ENCODE measurements at places on chromosomes 4 and X.

DNA sequence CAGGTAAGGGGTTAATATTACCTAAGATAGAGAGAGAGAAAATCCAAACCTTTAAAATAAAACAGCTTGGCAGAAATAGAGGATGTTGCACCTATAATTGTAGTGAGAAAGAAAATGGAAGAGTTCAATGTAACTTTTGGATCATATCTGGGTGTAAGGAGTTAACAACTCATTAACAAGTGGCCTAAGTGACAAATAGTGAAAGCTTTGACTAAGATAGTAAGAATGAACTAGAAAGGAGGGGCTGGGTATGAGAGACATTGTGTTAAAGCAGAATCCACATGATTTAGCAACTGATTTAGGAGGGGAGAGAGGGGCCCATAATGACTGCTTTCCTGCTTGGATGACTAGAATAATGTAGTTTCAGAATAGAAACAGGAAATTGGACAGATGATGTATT lies 761.0 kb downstream of the IL1RAPL1 start:
- no peak for DNase-seq

DNA sequence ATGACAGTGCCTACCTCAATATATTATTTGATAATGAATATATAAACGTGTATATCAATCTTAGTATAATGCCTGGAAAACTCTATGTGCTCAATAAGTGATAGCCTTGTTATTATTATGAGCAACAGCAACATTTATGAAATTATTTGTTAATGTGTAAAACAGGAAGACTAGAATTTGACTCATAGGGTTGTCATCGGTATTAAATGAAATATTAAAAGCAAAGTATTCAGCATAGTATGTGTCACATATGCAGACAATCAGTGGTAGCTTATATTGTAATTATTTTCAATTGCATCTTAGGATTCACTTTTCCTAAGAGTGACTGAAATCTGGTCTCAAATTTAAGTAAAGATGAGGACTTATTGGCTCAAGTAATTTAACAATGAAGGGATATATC lies 24.6 kb downstream of the SPANXD start:
- no peak for DNase-seq

DNA sequence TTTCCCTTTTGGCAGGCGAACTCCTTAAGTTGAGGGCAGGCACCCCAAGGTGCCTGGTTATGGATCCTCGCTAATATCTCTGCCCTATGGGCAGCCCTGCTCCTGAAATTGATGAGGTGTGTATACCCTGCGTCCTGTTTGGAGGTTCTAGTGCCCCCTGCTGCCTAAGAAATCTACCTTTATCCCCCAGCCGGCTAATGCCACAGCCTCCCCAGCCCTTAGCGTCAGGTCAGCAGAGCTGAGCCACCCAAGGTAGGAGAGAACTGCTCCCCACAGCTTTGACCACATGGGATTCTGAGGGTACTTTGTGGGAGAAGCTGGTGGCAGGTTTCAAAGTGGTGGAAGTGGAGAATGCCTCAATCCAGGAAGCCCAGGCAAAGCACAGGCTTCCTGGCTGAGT lies 50.8 kb downstream of the ANAPC4 start:
- no peak for DNase-seq

GRCh38 chr4:118112117-118113046 lies 78.1 kb downstream of the NDST3 start:
- no peak for DNase-seq

GRCh38 chr4:187577941-187578480 lies 417.6 kb upstream of the ZFP42 start:
- no peak for DNase-seq

DNA sequence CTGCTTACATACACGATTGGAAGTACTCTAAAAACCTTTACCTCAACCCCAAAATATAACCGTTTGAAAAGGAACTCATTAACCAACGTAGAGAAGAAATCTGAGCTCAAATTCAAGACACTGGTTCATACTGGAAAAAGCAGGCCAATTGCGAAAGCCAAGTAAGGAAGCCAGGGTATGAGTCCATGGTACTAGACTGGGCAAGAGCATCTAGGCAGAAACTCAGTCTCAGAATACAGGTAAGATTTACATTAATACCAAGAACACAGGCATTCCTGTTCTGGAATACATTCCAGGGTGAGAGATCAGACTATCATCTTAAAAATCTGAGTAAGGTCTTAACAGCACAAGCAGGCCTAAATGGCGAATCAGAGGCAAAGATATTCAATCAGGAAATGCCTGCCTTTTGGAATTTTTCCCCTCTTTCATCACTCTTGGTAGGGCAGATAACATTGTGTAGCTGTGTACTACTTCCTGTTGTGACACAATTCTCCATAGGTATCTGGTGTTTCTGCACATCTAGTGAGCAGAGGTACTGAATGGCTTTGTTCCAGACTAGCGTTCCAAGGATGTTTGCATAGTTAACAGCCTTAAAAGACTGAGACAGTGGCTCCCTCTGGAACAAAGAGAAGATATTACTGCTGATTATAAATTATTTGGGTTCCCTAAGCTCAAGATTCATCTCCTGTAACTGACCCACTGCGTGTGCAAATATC lies 311.3 kb downstream of the PCDH19 start:
- no peak for DNase-seq
